Left lung (tissue), 14 donors: ENCODE measurements at places on chromosomes 2 and 18.

GRCh38 chr2:117321816-117322215 is 492.7 kb upstream of the DDX18 start:
- no peak for DNase-seq

DNA sequence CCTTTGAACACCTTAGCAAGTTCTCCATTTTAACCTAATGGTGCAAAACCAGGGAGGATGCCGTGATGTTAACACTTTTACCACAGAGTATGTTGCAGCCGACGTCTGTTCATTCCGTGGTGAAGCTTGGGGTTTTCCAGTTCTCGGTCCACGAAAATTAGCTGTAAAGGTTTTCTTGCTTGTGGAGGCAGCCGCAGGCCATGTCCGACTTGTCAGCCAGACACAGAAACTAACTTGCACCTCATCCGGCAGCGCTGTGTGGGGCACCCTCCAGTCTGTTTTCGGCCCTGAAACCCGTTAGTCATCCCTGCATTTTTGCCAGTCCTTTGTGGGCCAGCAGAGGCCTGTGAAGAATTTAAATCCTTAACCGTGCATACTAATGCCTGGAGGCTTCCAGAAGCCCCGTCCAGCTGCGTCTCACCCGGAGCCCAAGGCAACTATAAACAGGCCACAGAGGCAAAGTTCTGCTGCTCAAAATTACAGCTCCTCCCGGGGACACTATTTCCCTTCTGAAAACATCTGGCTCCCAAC is 70.6 kb downstream of the SH3YL1 start:
- DNase-seq = peak; percentile 52

- no peak for DNase-seq
Measured at GRCh38 chr2:52703004-52703403, 1064.6 kb upstream of the CHAC2 start.

DNA sequence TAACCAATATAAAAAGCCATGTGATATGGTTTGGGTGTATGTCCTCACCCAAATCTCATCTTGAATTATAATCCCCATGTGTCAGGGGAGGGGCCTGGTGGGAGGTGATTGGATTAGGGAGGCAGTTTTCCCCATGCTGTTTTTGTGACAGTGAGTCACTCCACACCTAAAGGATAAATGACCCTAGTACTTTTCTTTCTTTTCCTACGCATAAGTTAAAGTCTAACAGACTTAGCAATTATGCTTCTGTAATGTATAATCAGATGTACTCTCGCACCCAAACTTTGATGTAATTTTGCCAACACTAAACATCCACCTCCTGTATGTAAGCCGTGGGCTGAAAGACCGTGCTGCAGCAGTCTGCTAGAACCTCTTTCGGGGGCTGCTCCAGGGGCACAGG is 97.2 kb upstream of the DSEL start:
- DNase-seq = no peak

GRCh38 chr2:17136877-17137276 is 381.4 kb downstream of the RAD51AP2 start:
- DNase-seq = peak; percentile 16

GRCh38 chr2:218263817-218264641 is 3.2 kb downstream of the GPBAR1 start:
- DNase-seq = no peak

GRCh38 chr2:64133828-64134227 is 10.4 kb downstream of the PELI1 start:
- no peak for DNase-seq

DNA sequence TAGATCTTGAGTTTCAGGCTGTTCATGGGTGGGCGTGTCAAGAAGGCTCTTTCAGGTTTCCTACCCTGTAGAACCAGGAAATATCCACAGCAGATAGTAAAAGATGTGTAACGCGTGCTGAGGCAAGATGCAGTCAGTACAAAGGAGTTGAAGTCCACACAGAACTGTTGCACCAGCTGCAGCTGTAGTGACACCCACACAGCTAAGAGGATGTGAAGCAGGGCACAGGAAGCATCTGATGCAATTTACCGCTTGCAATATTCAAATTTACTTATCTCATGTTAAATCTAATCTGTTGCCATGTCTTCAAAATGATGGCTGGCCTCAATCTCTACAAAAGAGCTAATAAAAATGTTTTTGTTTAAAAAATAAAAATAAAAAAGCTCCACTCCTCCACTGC is 132.8 kb downstream of the ARHGAP15 start:
- DNase-seq = no peak

GRCh38 chr2:191650896-191651773 is 26.8 kb upstream of the NABP1 start:
- no peak for DNase-seq

DNA sequence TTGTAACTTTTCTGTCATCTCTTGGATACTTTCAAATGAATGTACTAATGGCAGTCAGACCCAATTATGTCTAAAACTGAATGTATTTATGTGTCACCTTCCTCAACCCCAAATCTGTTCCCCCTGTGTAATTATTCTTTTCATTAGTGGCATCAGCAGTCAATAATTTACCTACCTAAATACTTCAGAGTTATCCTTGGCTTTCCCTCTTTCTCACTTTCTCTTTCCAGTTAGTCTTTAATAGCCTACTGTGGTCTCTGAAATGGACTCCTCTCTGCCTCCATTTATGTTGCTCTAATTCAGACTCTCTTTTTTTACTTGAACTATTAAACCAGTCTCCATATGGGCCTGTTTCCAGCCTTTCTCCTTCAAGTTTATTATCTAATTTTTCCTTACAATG is 21.0 kb downstream of the C18orf63 start:
- DNase-seq = no peak

DNA sequence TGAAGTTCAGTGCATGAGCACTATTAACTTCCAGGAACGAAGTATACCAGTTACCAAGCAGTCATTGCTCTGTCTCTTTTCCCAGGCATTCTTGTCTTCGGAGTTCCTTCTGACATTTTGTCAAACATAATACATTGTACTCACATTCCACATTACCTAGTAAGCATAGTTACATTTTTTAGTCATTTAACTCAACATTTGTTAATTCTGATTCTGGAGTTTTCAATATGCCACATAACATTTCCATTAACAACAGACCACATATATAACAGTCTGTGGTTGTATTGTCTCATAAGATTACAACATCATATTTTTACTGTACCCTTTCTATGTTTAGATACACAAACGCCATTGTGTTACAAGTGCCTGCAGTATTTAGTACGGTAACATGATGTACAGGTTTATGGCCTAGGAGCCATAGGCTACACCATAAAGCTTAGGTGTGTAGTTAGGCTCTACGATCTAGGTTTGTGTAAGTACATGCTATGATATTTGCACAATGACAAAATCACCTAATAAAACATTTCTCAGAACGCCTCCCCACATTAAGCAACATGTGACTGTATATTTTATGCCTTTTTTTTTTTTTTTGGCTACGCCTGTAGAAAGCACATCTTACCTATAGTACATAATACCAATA is 187.1 kb downstream of the DYM start:
- DNase-seq = no peak

DNA sequence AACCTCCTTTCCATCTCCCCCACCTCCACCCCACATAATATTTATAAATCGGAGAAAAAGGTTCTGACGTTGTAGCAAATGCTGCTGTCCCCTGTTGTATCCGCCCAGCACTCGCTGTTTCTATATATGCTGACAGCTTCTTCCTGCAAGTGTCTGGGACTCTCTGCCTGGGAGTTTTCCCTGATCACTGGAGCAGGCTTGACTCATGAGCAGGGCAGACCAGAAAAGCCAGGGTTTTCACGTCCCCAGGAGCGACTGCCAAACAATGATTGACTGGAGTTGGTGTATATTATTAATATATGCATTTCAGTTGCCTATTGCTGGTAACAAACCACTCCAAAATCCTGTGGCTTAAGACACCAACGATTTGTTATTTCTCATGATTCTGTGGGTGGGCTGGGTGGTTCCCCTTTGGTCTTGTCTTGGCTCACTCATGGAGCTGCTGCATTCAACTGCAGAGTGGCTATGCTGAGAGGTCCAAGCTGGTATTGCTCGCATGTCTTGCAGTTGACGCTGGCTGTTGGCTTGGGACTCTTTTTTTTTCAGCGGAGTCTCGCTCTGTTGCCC is 21.2 kb upstream of the ASXL2 start:
- DNase-seq = no peak

GRCh38 chr2:156322686-156323231 is 9.8 kb downstream of the NR4A2 start:
- no peak for DNase-seq

DNA sequence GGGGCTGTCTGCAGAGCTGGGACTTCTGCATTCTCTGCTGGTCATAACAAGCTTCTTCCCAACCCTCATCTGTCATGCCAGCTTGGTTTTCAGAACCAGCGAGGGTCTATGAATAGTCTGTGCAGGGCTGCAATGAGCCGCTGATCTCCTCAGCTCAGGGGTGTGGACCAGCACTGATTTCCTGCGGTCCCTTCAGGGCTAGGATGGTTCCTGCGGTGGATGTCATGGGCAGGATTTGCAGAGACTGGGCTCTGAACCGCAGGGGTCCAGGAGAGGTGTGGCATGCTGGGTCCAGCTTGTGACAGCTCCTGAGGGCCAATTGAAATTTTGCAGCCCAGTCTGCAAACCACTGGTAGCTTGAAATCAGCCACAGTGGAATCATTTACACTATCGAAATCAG is 188.2 kb upstream of the AGAP1 start:
- DNase-seq = no peak

GRCh38 chr2:72211350-72211749 is 63.7 kb upstream of the CYP26B1 start:
- no peak for DNase-seq

- DNase-seq = no peak
Measured at GRCh38 chr2:11102956-11103860, 52.1 kb upstream of the SLC66A3 start.

DNA sequence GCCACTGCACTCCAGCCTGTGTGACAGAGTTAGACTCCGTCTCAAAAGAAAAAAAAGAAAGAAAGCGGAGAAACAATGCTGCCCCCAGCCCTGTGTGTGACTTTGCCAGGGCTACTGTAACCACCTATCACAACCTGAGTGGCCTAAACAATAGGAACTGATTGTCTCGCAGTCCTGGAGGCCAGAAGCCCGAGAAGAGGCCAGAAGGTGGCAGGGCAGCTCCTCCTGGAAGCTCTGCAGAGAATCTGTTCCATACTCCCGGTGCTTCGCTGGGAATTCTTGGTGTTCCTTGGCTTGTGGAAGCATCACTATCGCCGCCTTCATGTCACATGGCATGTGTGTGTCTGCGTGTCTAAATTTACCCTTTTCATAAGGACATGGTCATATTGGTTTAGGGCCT is 14.4 kb upstream of the RAB17 start:
- DNase-seq = no peak

DNA sequence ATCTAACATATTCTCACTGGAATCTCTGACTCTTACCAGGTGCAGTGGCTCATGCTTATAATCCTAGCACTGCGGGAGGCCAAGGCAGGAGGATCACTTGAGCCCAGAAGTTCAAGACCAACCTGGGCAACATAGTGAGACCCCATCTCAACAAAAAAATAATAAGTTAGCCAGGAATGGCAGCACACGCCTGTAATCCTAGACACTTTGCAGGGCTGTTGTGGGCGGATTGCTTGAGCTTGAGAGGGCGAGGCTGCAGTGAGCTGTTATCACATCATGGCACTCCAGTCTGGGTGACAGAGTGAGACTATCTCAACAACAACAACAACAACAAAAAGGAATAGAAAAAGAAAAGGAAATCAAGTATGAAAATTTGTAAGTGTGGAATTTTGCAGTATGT is 306.5 kb upstream of the CYP26B1 start:
- DNase-seq = no peak

- DNase-seq = peak; percentile 70
Measured at GRCh38 chr2:108945969-108946368, 43.1 kb downstream of the EDAR start.

DNA sequence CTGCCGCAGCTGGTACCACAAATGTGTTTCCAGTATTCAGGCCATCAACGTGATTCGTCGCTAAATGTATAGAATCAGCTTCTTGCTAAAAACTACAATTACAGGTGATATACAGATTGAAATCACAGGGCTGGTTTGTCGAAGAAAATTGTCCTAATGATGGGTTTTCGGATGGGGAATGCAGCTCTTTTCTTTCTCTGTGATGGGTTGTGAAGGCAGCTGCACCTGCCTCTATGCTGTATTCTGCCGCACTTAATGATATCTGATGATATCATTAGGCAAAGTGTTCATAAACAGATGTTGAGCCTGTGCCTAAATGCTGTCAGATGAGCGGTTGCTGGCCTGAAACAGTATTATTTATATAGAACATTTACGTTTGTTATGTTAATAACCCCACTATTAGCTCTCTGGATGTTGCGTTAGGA is 218.1 kb downstream of the ARHGAP15 start:
- DNase-seq = no peak

- no peak for DNase-seq
Measured at GRCh38 chr18:50372743-50373142, 2.1 kb upstream of the SKA1 start.

- DNase-seq = no peak
Measured at GRCh38 chr2:69931832-69932595, 17.1 kb downstream of the MXD1 start.

- no peak for DNase-seq
Measured at GRCh38 chr2:8954990-8955389, 48.5 kb downstream of the MBOAT2 start.

- no peak for DNase-seq
Measured at GRCh38 chr18:25456334-25457010, 104.5 kb upstream of the ZNF521 start.

DNA sequence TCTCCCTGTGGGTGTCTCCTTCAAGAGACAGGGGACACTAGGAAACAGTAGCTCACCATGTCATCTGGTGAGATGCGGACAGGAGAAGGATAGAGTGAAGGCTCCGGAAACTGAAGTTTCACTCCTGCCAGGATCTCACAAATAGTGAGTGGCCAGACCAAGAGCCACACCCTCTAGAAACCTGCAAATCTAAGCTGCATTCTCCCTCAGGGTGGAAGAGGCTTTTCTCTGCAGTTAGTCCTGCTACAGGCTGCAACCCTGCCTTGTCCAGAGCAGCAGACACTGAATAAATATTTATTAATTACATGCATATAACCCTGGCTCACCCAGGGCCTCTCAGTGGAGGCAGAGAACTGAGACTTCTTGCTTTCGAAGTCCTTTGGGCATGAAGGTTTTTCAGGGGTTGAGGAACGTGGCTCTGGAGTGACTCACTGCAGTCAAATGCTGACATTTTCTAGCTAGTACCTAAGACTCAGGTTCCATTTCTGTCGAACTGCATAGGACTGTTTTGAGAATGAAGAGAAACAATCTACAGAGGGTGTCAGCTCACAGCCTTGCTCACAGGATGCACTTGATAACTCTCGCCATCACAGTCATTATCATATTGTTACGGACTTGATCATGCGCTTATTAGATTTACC is 87.3 kb downstream of the ACTR2 start:
- DNase-seq = no peak

- DNase-seq = peak; percentile 72
Measured at GRCh38 chr2:10426726-10427617, 21.2 kb downstream of the ODC1 start.

DNA sequence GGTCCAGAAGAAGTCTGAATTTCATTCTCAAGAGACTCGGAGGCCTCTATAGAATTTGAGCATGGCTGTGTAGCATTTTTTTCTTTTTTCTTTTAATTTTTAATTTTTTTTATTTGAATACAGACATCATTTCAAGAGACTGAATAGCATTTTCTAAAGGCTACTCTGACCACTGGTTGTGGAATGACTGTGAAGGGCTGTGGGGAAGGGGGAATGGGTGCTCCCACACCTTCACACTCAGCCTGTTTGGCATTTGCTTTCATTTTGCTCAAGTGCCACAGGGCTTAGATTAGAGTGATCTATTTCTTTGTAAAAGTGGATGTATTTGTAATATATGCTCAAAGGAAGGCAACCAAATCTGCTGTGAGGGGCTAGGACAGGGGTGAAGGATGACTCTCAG is 142.0 kb upstream of the SPOPL start:
- DNase-seq = no peak
